Mesangial cell (primary cell): ENCODE measurements at places on chromosomes 6 and 20. TPM values are rescaled to one million over a fixed set of nuclear protein-coding genes. Genes with fewer than 3 reads are reported as not detected.

The TFAP2D gene
- total RNA-seq, result not detected in 2 replicates

The CFB gene
- 0.33 and 3.7 TPM in 2 replicates for total RNA-seq

The UNC5CL gene
- total RNA-seq, result 1.1 and 22.1 TPM in 2 replicates

The RGS17 gene
- 2.5 and 5.2 TPM in 2 replicates for total RNA-seq

The LZTS3 gene
- total RNA-seq, result 5.8 and 7.0 TPM in 2 replicates
